ENCODE measurements at places on chromosomes 7 and 10.

GRCh38 chr10:72808001-72808400, 85.5 kb upstream of the OIT3 start:
- no peak for DNase-seq

DNA sequence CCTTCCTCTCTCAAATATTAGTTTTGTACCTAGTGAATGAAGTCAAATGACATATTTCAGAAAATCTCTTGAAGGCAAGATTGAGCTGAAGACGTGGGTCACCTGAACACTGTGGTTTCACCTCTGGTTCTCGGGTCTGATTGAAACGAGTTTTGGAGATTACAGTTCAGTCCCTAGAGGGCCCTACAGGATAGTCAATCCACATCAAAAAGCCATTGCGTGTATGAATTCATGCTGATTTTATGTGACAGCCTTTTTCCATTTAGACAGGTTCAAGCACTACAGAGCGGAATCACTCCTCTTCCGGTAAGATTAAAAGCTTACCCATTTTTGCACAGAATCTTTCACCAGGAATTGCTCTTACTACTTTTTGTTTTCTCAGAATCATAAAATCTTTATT, 62.2 kb downstream of the VIM start:
- no peak for DNase-seq

DNA sequence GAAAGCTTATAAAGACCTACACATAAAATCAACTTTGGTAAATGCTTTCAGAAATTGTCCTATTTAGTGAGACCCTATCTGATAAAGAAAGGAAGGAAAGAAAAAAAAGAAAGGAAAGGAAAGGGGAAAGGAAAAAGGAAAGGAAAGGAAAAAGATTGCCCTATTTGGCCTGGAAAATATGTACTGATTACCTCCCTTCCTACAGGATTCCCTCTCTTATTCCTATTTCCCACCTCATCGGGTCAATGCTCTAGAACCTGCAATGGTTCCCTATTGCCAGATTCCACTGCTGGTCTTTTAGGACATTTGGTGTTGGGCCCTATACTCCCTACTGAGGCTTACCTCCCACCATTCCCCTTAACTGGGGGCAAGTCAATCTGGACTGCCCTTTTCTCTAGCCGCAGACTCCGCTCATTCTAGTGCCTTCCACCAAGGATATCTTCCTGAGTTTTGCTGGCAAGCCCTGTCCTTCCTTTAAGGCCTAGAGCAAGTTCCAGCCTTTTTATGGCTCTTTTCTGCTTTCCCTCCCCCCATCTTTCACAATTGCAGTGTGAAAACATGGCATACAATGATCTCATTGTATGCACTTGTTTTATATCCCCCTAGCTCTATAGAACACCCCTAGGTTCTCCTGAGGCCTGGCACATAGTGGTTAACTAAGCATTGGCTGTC, 4.4 kb downstream of the DDIT4 start:
- DNase-seq = no peak

DNA sequence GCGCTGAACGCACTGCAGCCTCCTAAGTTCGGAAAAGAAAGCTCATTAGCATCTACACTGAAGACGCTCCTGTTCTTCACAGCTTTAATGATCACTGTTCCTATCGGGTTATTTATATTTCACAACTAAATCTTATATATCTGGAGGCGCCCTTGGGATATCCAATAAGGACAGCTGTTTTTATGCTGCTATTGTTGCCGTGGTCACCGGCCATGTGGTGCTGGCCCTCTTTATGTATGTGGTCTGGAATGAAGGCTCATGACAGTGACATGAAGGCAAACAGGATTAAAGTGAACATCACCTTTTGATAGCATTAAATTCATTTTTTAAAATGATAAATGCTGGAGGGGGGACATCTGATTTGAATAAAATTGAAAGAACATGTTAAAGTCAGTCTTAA, 8.8 kb downstream of the BLVRA start:
- no peak for DNase-seq

DNA sequence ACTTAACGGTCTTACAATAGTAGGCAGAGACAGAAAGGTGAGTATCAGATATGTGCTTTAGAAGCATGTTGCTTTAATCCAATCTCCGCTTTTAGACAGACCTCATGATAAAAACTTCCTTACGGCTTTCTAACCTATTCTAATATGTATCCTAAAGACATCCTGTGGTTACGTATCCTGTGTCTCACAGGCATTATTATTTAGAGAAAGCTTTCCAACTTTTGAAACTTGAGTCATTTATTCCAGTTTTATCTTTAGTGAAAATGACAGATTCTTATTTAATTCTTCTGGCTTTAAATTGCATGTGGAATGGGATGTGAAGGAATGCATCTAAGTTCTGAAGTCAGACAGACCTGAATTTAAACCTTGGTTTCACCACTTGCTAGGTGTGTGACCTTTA, 118.9 kb downstream of the OTUD1 start:
- DNase-seq = no peak

DNA sequence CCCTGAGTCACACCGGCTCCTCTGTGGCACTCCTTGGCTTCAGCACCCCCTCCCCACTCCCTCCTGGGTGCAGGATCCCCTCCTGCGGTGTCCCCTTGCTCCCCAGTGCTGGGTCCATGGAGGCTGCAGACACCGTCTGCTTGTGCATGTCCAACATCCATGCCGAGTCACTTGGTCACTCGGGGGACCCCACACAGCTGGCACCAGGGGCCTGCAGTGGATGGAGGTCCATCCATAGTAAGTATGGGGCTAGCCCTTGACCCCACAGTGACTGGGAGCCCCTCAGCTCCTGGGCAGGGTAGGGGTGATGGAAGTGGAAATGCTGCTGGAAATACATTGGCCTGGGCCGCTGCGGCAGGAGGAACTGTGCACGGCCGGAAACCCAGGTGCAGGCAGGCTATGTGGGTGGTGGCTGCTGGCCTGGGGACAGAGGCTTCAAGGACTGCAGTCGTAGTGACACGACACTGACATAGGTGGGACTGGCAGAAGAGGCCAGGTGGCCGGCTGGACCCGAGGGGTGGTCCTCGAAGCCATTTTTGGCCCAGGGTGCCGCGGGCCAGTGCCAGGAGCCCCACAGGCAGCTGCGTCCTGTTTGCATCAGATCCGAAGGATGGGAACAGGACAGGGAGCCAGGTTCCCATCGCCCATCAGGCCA, 58.9 kb downstream of the GLRX3 start:
- no peak for DNase-seq

DNA sequence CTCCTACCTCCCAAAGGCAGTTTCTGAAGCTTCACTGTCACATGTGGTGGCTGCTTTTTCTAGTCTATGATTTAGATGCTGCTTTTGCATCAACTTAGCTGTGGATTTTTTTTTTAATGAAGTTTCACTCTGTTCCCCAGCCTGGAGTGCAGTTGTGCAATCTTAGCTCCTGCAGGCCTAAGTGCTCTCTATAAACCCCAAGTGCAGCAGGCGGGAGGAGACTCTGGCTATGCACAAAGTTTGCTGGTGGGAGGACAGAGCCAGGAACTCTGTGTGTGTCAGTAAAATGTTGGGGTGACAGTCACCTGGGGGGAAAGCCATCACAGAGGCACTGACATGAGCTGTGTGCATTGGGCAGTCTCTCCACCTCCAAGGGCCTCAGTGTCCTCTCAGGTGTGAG, 138.8 kb upstream of the FAM20C start:
- DNase-seq = no peak

DNA sequence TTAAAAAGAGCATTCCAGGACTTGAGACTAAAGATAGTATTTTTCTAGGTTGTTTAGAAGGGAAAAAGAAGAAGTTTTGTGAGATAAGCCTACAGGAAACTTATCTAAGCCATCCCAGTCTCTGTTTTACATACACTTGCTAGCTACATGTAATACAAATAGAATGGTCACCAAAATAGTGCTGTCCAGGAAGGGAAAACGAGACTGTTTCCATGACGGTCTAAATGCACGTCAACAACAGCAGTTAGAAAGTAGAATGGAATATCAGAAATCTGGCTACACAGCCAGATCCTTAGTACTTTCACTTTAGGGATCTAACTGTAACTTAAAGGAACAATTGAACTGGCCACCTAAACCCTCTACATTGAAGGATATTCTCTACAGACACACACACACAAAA, 117.6 kb downstream of the TSPAN12 start:
- no peak for DNase-seq

- no peak for DNase-seq
Measured at GRCh38 chr10:37703833-37704382, 153.5 kb downstream of the ZNF248 start.

DNA sequence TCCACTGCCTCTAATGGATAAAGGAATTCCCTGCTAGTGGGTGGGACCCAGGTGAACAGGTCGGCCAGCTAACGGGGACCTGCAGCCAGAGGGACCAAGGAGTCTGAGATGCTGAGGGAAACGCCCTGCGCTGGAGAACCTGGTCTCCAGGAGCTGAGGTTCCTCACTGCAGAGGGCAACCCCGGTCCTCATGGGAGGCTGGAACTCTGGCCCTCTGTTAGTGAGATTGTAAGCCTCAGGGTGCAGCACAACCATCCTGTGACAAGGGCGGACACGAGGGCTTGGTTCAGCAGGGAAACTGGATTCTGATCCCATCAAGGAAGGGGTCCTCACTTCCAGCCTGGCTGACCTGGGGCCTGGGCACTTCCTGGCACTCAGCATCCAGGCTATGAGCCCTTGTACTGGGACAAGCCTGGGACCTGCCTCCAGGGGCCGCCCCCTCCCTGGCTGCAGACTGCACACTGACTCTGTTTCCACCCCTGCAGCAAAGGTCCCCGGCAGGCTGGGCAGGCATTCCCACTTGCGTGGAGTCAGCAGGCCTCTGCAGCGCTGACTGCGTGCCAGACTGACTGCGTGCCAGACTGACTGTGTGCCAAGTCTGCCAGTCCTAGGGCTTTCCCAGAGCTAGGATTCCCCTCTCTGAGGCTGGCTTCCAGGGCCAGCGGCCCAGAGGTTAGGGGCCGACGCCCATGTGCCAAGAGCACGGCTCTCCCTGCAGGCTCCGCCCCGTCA, 143.2 kb downstream of the MAPK8 start:
- DNase-seq = no peak

- DNase-seq = peak; percentile 12
Measured at GRCh38 chr7:138865843-138866242, 67.8 kb upstream of the ATP6V0A4 start.

- no peak for DNase-seq
Measured at GRCh38 chr10:122194251-122194650, 76.8 kb upstream of the BTBD16 start.

- no peak for DNase-seq
Measured at GRCh38 chr7:85602196-85602595, 415.3 kb upstream of the SEMA3D start.

DNA sequence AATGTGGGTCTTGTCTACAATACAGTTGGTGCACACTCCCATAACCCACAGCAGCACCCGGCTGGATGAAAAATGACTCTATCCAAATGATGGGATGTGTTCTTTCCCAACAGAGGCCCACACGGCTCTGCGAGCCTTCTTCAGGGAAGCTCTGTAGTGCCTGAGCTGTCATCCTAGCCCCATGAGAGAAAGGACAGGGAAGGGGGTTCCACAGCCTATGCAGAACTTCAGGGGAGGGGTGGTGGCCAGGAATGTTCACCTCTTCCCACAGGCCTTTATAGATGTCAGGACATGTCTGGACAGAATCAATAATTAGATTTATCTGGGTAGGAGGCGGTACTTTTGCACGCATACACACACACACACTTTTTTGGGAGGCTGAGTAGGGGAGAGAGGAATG, 109.0 kb downstream of the JCAD start:
- no peak for DNase-seq

DNA sequence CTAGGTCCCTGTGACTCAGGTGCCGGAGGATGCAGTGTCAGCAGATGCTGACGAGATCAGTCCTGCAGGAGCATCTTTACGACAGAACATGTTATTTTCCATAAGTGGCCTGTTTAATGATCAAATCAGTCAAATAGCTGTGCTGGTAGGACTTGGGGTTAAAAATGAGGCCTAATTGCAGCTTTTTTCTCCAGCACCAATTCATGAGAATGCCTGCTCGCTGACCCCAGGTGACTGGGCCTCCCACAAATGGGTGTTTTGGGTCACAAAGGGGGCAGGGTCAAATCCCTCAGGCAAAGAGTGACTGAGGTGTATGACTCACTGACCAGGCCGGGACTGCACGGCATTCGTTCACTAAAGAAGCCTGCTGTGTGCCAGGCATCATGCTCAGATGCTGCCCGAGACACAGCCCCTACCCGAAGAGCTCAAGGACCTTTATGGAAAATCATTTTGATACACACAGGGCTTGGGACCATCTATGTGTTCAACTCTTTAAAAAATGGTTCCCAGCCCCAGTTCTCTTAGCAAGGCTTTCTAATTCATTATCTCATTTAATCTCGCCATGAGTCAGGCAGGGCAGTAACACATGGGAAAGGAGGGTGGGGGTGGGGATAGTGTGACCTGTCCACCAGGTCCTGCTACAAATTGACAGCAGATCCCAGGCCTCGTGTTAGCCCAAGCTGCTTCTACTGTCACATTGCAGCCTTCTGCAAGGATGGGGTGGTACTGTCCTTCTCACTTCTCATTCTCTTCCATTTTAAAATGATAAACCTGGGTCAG, 21.1 kb downstream of the ZNF775 start:
- no peak for DNase-seq

- DNase-seq = no peak
Measured at GRCh38 chr7:155721056-155721455, 76.6 kb downstream of the RBM33 start.

DNA sequence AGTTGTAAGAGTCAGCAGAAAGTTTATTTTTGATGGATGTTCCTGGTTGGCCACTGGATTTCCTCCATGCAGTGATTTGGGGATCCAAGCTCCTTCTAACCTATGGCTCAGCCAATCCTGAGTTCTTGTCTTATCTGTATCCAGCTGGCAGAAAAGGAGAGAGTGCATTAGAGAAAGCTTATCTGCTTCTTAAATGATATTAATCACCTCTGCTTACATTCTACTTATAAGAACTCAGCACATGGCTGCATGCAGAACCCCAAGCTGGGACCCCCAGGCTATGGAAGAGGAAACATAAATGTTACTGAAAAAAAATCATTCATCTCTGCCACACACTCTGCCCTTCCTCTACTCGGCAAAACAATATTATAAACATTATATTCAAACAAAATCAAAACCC, 739.8 kb upstream of the AUTS2 start:
- DNase-seq = no peak

- no peak for DNase-seq
Measured at GRCh38 chr7:88089561-88089960, 130.3 kb downstream of the SRI start.

DNA sequence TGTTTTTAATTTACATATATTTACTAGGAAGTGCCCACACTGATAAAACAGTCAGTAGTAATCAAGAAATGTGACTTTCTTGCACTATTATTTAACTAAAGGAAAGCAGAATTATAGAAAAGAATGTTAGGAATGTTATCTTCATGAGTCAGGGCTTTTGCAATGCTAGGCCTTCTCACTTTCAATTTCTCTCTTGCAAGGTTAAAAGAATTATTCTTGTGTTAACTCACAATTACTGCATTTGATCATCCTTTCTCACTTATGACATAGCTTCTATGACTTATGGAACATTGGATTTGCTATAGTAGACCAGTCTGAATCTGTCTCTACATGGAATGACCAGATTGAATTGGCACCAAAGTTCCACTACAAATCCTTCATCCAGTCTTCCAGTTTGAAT, 192.4 kb downstream of the SDK1 start:
- no peak for DNase-seq

All from effector CD4-positive, alpha-beta T cell (primary cell).